ENCODE measurements at places on chromosomes 2 and 18.

DNA sequence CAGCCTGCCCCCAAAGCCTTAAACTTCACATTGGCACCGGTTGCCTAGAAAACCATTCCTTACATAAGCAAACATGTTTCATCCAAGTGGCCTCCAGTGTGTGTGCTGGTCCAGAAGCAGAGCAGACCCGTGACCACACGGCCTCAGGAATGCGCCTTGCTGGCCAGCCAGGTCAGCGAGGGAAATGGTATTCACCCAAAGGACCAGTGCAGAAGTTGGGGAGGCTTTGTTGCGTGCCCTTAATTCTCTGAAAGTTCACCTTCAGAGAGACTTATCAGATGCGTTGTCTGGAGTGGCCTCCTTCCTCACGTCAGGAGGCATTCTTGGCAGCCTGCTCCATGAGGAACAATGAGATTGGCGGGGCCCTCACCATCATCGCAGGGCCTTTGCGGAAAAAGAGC, 25.9 kb downstream of the NRP2 start:
- DNase-seq, result no peak

- DNase-seq, result no peak
Observed at GRCh38 chr18:59271606-59272220, 1.5 kb downstream of the RAX start.

- no peak for DNase-seq
Observed at GRCh38 chr2:54275541-54275940, 19.5 kb upstream of the TSPYL6 start.

DNA sequence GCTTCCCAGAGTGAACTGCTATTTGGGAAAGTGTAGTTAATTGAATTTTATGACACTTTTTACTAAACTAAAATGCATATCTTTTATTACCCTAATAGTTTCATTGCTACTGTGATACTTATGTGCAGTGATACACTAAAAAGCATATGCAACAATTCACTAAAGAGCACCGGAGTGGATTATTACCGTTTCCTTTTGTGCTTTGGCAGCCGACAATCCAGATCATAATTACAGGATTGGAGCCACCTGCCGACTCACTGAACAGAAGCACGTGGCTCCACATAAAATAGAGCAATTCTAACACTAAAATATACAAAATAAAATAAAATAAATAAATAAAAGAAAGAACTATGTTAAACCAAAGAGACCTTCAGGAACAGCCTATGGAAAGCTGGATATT, 583.4 kb downstream of the NRXN1 start:
- no peak for DNase-seq

DNA sequence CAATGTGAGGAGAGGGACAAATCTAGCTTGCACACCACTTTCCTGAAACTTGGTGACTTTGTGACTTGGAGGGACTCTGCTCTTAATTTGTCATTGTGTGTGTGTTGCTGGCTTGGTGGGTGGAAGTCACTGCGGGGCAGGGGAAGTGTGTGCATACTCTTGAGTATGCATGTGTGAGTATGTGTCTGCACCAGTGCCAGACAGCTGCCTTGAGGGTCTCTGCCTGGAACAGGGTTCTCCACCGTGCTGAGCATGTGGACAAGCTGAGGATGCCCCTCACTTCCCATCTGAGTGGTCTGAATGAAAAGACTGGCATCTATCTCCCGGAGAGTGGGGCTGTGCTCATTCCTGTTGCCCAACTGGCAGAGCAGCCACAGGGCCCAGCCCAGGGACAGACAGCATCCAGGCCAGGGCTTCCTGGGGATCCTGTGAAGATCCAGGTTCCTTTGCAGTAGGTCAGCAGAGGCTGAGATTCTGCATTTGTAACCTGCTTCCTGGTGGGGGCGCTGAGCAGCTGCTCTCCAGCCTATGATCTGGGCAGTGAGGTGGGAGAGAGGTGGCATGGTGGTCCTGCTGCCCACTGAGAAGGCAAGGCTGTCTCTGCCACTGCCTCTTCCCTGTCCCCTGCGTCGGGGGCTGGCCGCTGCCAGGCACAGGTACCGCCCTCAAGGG, 138.9 kb upstream of the HAAO start:
- DNase-seq, result no peak

- no peak for DNase-seq
Observed at GRCh38 chr2:33531549-33532059, 55.2 kb downstream of the RASGRP3 start.

- DNase-seq, result no peak
Observed at GRCh38 chr2:65228263-65228750, 676 bp downstream of the ACTR2 start.

DNA sequence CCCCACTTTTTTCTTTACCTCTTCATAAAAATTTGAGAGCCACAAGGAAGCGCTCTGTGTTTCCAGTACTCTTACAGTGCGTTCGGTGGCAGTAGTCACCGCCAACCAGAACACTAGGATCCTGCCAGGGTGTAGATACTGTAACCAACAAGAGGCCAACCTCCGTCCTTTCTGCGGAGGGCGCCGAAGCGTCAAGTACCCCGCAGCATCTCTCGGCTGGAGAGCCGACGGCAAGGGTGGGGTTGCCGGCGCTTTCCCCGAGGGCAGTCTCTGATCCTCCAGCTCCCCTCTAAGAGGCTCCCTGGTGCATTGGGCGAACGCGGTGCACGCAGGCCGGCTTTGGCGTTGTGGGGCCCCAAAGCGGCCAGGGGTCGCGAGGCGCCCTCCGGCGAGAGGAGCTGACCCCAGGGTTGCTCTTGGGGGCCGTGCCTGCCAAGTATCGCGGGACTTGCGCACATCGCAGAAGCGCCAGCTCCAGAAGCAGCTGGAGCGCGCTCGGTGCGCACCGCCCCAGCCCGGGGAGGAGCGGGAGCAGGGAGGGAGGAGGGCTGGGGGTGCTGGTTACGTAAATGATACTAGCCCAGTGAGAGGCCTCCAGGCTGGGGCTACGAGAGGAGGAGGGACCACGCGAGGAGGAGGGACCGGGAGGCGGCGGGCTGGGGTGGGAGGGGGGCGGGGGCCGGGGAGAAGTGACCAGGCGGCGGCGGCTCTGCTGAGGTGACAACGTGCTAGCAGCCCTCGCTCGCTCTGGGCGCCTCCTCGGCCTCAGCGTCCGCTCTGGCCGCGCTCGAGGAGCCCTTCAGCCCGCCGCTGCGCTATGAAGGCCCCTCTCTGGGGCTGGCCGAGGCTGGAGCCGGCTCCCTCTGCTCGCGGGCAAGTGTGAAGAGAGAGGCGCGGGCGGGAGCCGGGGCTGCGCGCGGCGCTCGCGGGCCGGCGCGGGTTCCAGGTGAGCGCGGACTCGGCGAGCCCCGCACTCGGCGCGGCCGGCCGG, at the start of gene GALNT13:
Gene GALNT13 (plus strand): TSS at position 692 of the 991 bp plus-strand sequence.
- peak; percentile 52 for DNase-seq

All from substantia nigra (tissue), 51 donors.